Eye (tissue), 1 donor: ENCODE measurements at places on chromosomes 1 and 21.
A peak's percentile ranks its signal among the peaks of the same experiment; 100 is the strongest.

DNA sequence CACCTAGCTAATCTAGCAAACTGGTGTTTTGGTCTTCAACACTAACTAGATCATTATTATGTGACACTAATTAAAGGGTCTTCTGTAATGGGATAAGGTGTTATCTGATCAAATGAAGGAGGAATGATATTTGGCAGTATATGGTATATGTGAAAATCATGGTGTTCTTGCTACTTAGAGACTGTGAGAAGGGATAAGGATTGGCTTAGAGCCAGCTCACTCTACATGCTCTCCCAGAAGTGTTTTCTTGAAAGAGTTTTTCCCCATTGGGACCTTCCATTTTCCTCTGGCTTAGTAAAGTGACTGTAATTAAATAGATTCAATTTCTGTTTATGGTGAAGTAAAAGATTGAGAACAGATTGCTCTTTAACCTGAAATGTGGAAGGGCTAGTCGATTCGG is 71.2 kb upstream of the RGL1 start:
- DNase-seq, result peak; percentile 54

DNA sequence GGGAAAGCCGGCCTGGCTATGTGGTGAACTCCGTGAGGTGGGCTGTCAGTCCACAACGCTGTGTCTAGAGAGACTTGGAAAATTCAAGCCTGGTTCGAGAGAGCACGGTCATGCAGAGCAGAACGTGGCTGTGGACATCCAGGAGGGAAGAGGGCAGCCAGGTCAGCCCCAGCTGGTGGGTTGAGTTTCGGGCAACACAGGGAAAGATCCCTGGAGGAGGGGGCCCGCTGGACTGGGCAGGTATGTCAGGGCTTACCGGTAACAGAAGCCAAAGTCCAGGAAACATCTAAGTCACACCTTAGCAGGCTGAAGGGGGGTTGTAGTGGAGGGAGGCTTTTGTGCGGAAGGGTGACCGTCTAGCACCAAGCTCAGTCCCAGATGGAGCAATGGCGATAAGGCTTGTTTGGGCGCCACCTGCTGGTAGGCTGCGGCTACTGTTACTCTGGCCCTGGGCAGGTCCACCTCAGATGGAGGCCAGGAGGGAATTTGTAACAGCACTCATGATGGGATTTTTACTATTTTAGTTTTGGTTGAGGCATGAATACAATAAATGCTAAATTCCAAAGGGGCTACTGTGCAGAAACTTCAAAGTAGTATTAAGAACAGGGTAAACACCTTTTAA is 143.3 kb upstream of the ZNF644 start:
- peak; percentile 94 for DNase-seq

DNA sequence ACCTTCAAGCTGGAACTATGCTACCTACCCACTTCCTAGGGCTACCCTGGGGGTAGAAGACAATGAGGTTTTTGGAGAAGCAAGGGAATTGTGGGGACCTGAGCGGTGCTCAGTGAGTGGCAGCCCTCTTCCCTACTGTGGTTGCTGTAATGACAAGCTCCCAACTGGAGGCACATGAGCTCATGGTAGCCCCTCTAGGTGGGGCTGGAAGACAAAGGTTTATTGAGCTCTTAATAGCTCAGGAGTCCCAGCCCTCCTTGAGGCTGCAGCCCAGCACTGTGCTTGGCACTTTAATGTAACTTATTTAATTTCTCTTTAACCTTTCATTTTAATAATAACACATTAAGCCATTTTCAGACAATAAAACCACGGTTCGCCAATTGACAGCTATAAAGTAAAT is 528.9 kb downstream of the OMA1 start:
- DNase-seq, result no peak

DNA sequence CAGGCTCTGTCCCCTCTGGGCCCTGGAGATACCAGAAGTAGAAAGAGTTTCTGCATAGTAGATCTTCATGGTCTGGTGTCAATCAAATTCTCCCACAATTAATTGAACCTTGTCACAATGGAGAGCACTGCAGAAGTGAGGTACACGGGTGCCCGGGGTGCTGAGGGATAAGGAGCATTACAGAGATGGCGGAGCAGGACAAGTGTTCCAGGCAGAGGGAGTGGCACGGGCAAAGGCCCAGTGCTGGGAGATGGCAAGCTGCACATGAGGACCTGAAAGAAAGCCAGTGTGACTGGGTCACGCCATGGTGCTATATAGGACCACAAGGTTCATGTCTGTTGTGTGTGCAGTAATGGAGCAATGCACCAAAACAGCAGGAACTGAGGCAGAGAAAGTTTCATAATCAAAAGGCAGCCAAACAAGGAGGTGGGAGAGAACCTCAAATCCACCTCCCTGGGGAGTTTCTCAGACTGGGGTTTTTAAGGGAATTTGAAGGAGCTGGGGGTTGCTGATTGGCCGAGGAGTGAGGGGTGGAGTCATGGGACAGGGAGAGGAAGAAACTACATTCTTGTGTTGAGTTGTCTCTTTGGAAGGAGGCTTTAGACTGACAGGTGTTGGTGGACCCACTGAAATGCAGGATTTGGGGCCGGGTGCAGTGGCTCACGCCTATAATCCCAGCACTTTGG is 27.7 kb downstream of the ACOT11 start:
- no peak for DNase-seq

DNA sequence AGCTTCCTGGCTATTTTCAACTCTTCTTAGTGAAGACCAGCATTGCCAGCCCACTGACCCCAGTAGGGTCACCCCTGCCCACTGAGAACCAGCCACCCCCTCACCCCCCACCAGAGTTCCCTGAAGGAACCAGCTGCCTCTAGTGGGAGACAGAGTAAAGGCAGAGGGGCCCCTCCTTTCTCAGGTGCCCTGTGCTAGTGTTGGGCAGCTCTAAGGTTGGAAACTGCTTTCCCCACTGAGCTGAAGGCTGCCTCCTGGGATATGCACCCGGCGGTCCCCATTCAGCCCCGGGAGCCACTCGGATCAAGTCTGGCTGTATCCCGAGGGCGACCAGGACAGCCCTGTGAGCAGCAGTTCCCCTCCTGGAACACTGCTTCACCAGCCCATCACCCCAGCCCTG is 111.0 kb downstream of the PGBD5 start:
- DNase-seq, result no peak

DNA sequence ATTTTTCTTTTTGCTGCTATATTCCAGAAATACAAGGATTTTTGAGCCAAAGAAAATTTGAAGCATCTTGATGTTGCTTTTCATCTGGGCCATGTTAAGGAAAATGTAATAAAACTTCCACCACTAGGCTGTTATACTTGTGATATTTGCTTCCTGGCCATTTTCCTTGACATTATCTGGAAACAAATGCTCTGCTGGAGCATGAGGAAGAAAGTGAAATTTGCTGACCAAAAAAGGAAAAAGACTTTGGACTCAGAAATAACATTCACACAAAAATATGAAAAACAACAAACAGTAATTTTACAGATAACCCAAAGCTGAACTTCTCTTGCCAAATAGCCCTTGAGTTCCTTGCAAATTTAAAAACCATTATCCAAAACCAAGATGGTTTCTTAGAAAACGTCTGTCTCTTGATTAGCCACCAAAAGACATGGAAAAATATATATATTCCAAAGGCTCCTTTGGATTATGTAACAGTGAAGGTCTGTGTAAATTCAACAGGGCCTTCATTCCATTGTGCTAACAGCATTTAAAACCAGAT is 344.5 kb downstream of the LMX1A start:
- DNase-seq, result peak; percentile 6
